ENCODE measurements at places on chromosomes 12 and 14.

GRCh38 chr14:90575336-90575735 is 178.5 kb downstream of the CALM1 start:
- no peak for DNase-seq

GRCh38 chr12:31896514-31897039 is 62.6 kb upstream of the RESF1 start:
- no peak for DNase-seq

DNA sequence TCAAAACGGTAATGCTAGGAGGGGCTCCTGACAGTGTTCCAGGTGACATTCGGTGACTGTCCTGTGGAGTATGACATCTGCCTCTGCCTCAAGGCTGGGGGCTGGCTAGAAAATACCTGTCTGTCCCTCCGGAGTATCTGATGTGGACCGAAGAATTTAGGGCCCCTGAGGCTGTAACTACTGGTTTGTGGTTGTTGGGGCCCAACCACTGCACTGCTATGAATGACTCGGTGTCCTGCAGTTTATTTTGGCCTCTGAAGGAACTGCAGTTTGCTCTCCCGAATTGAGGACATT is 198.9 kb upstream of the CAND1 start:
- no peak for DNase-seq

DNA sequence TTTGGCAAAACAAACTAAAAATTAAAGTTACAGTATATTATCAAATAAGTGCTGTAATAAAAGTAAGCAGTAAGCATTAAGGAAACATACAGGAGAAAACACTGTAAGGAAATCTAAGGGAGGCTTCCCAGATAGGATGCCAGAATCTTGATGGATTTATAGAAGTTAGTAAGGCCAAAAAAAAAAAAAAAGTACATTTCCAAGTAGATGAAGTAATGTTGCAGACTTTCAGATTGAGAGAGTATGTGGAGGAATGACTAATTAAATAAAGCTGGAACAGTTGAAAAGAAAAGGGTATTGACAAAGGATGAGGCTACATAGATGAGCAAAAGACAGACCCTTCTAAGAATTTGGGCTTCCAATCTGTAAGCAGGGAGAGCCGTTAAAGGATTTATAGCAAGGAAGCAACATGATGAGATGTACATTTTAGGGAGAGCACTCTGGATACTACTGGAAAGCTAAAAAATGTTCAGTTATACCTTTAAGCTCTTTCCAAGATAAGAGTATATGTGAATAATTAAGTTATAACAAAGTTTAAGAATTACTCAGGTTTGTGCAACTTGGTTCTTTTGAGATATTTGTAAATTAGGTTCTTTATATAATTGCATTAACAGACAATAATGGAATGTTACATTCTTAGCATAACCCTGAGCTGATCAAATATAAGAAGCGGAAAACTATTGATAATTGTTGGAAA is 87.5 kb upstream of the MON2 start:
- no peak for DNase-seq

- no peak for DNase-seq
Measured at GRCh38 chr12:32714772-32715171, 35.7 kb downstream of the DNM1L start.

GRCh38 chr12:100442403-100442802 is 31.3 kb upstream of the NR1H4 start:
- no peak for DNase-seq

- DNase-seq, result no peak
Measured at GRCh38 chr12:114529966-114530365, 124.0 kb upstream of the TBX5 start.

GRCh38 chr12:44403185-44403584 is 472.9 kb downstream of the NELL2 start:
- DNase-seq, result no peak

GRCh38 chr12:43131301-43131700 is 420.7 kb downstream of the ADAMTS20 start:
- no peak for DNase-seq

DNA sequence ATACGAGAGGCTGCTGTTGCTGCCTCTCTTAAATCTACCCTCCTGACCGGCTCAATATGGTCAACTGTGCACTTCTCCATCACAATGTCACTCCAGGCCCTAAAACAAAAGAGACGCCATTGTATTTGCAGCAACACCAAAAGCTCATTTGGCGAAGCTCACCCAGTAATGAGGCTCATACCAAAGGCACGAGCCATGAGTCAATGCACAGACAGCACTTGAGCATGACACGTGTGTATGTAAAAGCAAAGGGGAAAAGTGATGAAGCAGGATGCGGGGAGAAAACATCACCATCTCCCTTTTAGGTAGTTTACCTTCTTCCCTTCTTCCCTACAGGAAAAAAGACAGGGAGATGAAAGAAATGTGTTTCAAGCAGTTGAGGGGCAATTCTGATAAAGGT is 150.3 kb downstream of the FOXN3 start:
- peak; percentile 6 for DNase-seq

- no peak for DNase-seq
Measured at GRCh38 chr14:85482552-85482951, 47.4 kb upstream of the FLRT2 start.

- DNase-seq, result no peak
Measured at GRCh38 chr14:61337893-61338292, 16.5 kb downstream of the PRKCH start.

DNA sequence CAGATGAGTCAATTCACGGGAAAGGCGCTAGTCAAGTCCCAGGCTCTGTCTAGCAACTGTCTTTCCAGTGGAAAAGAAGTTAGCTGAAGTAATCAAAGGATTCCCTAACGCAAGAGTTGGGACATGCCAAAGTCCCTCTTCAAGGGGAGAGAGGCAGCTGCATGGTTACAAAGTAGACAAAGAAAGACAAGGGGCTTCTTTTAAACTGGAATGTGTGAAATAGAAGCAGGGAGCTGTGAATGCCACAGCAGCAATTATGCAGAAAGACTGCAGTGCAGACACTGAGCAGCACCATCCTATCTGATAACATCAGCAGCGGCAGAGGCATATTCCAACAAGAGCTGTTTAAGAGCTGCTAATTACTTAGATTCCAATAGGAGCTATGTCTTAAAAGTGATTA is 12.5 kb upstream of the CIPC start:
- no peak for DNase-seq

- DNase-seq, result no peak
Measured at GRCh38 chr12:70317781-70318180, 48.3 kb upstream of the KCNMB4 start.

DNA sequence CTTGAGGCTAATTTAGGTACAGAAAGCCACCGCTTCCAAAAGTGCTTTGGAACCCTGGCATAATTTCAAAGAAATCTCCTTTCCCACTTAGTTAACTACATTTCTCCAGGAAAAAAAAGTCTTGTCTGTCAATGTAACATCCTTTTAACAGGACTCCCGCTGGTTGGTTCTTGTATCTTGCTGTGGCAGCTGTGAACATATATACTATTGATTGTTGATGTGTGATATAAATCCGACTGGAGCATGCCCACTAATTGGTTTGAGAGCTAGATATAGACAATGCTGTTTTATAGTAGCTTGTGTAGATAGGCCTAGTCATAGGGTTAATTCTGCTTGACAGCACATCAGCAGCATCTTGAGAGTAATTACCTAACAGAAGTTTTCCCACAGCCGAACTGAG is 89.6 kb downstream of the MSRB3 start:
- no peak for DNase-seq

DNA sequence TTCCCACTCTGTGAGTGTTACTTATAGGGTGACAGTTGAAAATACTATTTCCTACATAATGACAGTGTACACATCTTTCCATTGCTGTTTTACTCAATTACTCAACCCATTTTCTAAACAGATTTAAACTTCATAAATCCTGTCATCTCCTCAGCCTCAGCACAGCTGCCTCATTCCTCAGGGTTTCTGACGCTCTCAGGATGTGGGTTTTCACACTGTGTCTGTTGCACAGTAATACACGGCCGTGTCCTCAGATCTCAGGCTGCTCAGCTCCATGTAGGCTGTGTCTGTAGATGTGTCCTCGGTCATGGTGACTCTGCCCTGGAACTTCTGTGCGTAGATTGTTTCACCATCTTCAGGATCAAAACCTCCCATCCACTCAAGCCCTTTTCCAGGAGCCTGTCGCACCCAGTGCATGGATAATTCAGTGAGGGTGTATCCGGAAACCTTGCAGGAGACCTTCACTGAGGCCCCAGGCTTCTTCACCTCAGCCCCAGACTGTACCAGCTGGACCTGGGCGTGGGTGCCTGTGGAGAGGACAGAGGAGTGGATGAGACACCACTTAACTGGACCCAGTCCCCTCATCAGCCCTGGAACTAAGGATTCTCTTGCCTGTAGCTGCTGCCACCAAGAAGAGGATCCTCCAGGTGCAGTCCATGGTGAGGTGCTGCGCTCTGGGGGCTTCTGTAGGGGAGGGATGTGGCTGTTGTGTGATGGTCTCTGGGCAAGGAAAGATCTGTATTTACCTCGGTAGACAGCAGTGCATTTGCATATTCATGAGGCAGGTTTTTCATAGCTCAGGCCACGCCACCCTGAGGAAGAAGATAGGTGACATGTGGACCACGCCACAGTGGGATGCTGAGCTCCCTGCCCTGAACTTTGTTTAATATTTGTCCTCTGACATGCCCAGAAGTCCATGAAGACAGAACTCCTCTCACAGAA is 750.2 kb downstream of the TMEM121 start:
- DNase-seq, result no peak

- peak; percentile 25 for DNase-seq
Measured at GRCh38 chr12:108214486-108214885, 85.4 kb downstream of the WSCD2 start.

DNA sequence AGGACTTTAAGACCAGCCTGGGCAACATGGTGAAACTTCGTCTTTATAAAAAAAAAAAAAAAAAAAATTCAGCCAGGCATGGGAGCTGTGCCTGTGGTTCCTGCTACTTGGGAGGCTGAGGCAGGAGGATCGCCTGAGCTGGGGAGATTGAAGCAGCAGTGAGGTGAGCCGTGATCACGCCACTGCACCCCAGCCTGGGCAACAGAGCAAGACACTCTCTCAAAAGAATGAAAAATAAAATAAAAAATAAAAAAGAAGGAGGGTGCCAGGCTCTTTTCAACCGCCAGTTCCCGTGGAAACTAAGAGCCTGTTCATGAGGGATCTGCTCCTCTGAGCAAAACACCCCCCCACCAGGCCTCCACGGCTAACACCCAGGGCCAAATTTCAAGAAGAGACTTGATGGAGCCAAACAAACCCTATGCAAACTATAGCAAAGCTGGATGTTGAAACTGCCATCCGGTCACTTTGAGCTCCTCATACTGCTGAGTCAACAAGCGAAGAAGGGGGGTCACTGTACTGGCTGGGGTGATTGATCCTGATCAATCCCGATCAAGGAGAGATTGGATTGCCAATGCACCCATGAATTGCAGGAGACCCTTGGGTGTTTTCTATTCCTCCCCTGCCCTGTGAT is 23.4 kb downstream of the DLK1 start:
- DNase-seq, result no peak

GRCh38 chr12:65845751-65846537 is 21.7 kb downstream of the HMGA2 start:
- DNase-seq, result no peak

DNA sequence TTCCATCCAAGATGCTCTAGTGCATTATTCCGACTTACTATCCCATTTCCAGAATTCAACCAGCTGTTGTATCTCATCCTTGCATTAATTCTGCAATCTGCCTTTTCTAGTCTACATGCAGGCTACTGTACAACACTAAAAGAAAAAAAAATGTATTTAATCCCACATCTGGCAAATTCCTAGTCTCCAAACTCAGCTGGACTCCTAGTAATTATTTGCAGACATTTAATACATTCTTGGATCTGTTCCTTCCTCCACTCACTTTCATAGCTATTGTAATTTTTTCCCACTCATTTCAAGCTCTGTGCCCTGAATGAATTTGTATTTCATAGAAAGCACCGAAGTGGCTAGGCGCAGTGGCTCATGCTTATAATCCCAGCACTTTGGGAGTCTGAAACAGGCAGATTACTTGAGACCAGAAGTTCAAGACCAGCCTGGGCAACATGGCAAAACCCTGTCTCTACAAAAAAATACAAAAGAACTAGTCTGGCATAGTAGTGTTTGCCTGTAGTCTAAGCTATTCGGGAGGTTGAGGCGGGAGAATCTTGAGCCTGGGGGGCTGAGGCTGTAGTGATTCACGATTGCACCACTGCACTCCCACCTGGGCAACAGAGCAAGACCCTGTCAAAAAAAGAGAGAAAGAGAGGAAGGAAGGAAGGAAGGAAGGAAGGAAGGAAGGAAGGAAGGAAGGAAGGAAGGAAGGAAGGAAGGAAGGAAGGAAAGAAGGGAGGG is 39.5 kb upstream of the YAF2 start:
- DNase-seq, result no peak

DNA sequence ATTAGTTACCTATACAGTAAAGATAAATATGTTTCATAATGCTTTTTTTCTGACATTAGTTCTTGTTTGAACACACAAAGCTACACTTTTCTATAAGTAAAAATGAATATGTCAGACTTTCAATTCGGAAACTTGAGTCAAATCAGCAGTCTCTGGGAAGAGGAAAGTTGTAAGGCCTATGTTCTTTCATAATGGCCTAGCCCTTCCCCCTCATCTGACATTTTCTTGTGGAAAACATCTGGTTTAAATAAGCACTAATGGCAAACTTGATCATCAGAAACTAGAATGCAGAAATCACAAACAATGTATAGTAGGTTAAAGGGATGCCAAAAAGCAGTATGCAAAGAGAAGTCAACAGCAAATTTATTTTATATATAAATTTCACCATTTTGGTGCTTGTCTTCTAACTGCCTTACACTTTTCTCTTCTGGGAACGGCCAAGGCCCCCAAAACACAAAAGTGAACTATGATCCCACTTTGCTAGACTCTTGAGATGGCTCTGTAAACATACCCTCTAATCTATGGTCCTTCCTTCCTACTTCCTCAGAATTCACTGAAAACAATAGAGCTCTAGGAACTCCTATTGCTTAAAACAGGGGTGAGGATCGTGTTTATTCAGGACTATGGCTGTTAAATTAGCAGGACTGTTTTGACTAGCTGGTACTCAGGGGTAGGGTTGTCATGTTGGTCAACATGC is 444.1 kb downstream of the RAD51B start:
- no peak for DNase-seq

DNA sequence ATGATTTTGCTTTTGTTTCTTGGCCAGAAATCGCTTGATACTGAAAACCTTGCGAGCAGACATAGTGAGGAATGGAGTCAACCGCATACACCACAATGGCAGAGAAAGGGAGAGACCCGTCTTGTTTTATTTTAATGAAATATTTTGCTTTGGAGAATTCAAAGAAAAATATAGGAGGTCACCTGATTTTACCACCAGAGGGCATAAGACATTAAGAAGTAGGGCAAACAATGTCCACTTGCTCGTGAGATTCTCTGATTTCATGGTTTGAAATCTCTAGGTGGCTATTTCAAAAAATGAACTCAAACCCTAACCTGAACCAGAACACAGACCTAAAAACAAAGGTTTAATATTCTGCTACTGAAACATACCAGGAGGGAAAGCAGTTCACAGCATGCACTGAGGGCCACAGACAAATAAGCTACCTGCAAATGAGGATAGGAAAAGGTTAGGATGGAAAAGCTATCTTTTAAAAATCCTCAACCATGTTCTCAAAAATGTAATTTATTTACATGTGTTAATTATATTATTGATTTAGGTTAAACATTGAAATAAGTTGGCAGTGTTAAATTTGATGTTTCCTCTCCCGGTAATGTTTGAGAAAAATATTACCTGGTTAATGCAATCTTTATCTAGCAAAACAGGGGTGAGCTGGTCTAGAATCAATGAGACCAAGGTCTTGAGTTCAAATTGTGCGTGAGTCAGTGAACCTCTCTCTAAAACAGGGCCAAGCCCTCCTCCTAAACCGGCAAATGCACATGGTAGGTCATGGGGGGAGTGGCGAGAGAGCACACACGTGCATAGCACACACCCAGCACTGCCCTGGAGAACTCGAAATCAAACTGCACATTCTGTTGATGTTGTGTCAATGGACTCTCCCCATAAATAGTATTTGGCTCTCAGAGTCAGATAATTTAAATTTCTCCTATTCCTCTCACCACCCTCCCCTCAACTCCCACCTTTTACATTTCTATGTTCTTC is 12.5 kb downstream of the IFNG-AS1 start:
- DNase-seq, result peak; percentile 54
